GM23248 (cell line): ENCODE measurements at places on chromosomes 16 and 17. TPM values are rescaled to one million over a fixed set of nuclear protein-coding genes. Genes with fewer than 3 reads are reported as not detected.

The FOXC2 gene
- 2.5 and 3.0 TPM in 2 replicates for polyA plus RNA-seq

The PLLP gene
- polyA plus RNA-seq: 0.44 and 0.46 TPM in 2 replicates

The KCNAB3 gene
- polyA plus RNA-seq: 0.08 and 0.24 TPM in 2 replicates

The C16orf86 gene
- 2.8 and 3.4 TPM in 2 replicates for polyA plus RNA-seq

The DPEP2 gene
- not detected in 2 replicates for polyA plus RNA-seq

The KRTAP3-1 gene
- polyA plus RNA-seq: not detected in 2 replicates

The ATP1B2 gene
- polyA plus RNA-seq: 0.24 TPM in 1 of 2 replicates, not detected in the other

The FOXL1 gene
- 4.7 and 4.9 TPM in 2 replicates for polyA plus RNA-seq

The SHBG gene
- 0.96 and 1.0 TPM in 2 replicates for polyA plus RNA-seq

The TUBB3 gene
- polyA plus RNA-seq: 95.8 and 96.4 TPM in 2 replicates
